ENCODE measurements at places on chromosomes 7 and 10.
A peak's percentile ranks its signal among the peaks of the same experiment; 100 is the strongest.

- no peak for DNase-seq
Measured at GRCh38 chr10:124671486-124672075, 72.6 kb downstream of the FAM53B start.

DNA sequence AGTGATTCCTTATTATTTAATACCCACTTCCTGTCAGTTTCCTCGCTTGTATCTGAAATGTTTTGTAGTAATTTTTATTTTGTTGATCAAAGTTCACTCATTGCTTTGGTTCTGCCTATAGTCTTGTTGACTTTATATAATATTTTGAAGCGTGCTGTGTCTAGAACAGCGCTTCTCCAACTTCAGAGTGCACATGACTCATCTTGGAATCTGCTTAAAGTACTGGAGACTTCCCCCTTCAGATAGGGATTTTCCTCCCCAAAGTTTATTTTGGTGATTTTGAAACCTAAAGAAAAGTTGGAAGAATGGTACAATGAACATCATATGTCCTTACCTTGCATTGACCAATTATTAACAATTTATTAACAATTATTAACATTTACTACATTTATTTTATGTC is 5.8 kb downstream of the COMTD1 start:
- no peak for DNase-seq

DNA sequence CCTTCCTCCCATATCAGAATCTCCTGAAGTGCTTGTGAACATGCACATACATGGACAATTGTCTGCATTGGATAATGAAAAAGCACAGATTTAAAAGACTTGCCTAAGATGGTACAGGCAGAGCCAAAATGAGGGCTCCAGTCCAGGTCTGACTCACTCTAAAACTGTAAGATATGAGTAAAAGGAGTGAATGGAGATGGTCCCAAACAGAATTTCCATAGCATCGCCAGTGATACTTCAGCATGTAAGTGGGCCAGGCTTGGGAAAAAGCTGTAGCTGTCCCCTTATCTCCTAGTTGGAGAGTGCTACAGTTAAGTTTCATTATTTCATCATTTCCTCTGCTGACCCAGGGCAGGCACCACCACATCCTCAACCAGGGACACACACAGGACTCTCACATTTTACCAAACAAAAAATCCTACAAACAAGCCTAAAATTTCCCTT is 26.4 kb upstream of the IL6 start:
- DNase-seq = no peak

- DNase-seq = peak; percentile 82
Measured at GRCh38 chr10:110864662-110865140, 7.0 kb upstream of the PDCD4 start.

- no peak for DNase-seq
Measured at GRCh38 chr10:125337510-125337909, 177.1 kb upstream of the CTBP2 start.

DNA sequence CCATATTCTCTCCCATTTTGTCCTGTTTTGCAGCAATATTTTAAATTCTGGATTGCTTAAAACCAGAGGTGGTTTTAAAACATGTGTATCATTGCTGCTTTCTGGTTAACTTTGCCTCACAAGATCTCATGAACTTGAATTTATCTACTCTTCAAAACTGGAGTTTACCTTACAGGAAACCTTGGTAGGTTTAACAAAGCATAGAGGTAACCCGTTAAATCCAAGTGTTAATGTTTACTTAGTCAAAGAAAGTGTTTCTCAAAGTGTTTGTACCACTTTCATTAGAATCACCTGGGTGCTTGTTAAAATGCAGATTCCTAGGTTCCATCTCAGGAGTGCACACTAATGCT is 44.0 kb upstream of the VDAC2 start:
- no peak for DNase-seq

DNA sequence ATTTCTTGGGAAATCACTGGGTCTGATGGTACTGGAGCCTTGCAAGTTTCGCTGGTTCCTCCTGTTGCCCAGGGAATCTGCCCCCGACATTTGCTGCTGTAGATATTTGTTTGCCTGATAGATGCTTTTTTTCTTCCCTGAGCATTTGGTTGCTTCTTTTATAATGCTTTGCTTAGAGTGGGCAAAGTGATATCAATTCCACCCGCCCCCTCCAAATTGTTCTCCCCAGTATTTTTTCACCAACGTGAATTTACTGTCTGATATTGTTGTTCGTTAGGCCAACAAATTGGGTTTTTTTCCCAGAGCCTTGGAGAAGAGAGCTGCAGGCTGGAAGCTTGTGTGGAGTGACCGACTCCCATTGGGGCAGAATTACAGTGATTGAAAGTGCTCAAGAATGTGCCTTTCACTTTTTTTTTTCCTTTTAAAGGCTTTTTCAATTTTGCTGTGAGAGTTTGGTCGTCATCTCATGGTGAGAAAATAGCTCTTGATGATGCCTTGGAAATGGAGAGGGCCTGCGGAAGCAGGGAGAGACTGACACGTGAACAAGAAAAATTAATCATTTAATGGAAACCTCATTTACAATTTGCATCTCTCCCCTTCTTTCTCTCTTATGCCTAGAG is 2.5 kb downstream of the GRK5 start:
- DNase-seq = no peak

GRCh38 chr7:106813705-106814305 is 51.3 kb upstream of the PIK3CG start:
- no peak for DNase-seq

Measured in CD4-positive, alpha-beta T cell treated with Interleukin-15 for 4 hours (primary cell).